ENCODE measurements at places on chromosomes 1 and 21.

- no peaks in the 10 kb centered on the region for H3K36me3 ChIP-seq
- no peak for DNase-seq
- no peak overlapping the region for H3K27ac ChIP-seq
- H3K4me1 ChIP-seq, result no peaks in the 10 kb centered on the region
- no peaks in the 10 kb centered on the region for H3K27me3 ChIP-seq
Measured at GRCh38 chr1:244361764-244362473, 89.8 kb downstream of the ADSS2 start.

- H3K4me3 ChIP-seq, result no peak overlapping the region
- no peak for DNase-seq
- H3K4me1 ChIP-seq, result no peaks in the 10 kb centered on the region
- peaks cover 5% of the 10 kb centered on the region for H3K36me3 ChIP-seq
Measured at GRCh38 chr1:6859415-6860343, 74.4 kb downstream of the CAMTA1 start.

DNA sequence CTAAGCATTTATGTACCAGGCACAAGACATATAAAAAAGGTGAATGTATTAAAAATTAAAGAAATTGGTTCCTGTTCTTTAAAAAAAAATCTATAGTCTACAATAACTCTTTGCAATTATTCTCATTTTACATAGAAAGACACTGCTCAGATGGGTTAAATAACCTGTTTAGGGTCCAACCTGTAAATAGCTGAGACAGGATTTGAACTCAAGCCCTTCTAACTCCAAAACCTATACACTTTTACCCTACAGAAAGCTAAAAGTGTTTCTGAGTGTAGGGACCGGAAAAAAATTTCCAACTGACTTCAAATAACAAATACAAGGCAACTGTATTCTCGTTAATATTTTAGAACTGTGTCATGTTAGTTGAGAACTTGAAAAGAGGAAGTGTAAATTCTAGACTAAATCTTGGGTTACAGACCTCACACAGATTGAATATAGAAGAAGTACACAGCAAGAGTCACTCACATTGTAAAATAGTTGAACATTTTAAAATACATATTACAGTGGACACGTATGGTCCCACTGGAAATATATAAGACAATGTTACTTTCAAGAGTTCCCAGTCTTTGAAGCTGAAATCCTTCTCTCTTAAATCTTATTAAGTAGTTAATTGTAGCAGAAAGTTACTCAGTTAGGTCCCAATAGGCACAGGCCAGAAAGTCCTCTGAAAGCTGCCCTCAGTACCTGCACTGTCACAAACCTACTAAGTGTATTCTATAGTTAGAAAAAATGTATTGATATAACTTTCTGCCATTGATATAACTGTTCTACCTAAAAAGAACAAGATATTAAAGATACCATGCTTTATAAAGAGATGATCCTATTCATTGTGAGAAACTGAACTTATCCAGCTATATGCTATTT is 7.3 kb downstream of the EDEM3 start:
- peak overlapping the region; percentile 62 for H3K27ac ChIP-seq
- H3K36me3 ChIP-seq, result no peaks in the 10 kb centered on the region
- no peak for DNase-seq
- H3K27me3 ChIP-seq, result no peaks in the 10 kb centered on the region

DNA sequence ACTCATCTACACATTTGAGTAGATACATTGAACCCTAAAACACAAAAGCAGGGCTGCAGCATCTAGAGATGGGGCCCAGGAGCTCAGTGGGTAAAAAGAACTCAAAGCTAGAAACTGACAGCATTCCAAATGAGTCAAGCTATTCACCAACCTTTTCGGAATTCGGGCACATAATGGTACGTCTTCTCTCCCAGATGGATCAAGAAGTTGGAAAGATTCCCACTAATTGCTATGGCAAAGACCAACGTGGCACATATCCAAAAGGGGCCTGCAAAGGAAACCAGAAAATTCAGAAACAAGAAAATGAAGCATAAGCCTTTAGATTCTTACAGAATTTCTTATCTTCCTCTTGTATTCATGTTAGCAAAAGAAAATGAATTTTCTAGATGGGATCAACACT is 18.4 kb downstream of the YIPF1 start:
- H3K27me3 ChIP-seq, result no peaks in the 10 kb centered on the region
- peaks cover 41% of the 10 kb centered on the region for H3K36me3 ChIP-seq
- H3K4me1 ChIP-seq, result no peaks in the 10 kb centered on the region

GRCh38 chr1:81287411-81288080 is 513.2 kb upstream of the ADGRL2 start:
- H3K27me3 ChIP-seq, result no peaks in the 10 kb centered on the region
- H3K4me1 ChIP-seq, result no peaks in the 10 kb centered on the region
- H3K27ac ChIP-seq, result no peak overlapping the region
- DNase-seq, result no peak
- no peak overlapping the region for H3K4me3 ChIP-seq
- no peaks in the 10 kb centered on the region for H3K36me3 ChIP-seq

- H3K36me3 ChIP-seq, result peaks cover 2% of the 10 kb centered on the region
- H3K27me3 ChIP-seq, result no peaks in the 10 kb centered on the region
- H3K27ac ChIP-seq, result no peak overlapping the region
- H3K4me1 ChIP-seq, result peaks cover 13% of the 10 kb centered on the region
- DNase-seq, result no peak
- no peak overlapping the region for H3K4me3 ChIP-seq
Measured at GRCh38 chr1:110003747-110004428, 19.3 kb downstream of the AHCYL1 start.

- peaks cover 48% of the 10 kb centered on the region for H3K4me1 ChIP-seq
- peak overlapping the region; percentile 80 for H3K27ac ChIP-seq
- H3K27me3 ChIP-seq, result no peaks in the 10 kb centered on the region
- H3K36me3 ChIP-seq, result no peaks in the 10 kb centered on the region
Measured at GRCh38 chr1:2413495-2414296, 1.3 kb upstream of the PEX10 start.

DNA sequence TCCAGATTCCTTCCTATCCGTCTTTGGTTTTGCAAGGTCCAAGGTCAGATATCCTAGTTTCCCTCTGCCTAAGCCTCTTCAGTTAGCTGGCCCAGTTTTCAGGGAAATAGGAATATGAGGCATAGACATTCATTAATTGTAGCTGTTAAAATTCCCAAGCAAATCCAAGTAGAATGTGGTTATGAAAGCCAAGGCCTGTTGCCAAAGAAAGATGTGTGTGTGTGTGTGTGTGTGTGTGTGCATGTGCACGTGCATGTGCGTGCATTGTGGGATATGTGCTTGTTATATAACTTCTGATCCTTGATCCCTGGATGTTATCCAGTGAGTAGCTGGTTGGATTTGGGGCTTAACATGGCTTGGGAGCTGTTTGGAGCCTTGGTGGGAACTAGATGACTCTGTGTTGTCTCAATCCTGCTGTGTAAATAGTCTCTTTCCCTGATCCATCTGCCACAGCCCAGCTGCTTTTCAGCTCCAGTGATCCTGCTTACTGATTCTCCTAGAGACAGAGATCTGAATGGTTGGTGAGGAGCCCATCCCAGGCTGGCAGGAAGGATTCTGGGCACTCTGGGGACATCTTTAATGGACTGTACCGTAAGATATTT is 70.6 kb upstream of the GCLM start:
- no peak overlapping the region for H3K27ac ChIP-seq
- H3K27me3 ChIP-seq, result no peaks in the 10 kb centered on the region
- H3K4me1 ChIP-seq, result no peaks in the 10 kb centered on the region
- H3K36me3 ChIP-seq, result no peaks in the 10 kb centered on the region

- no peak overlapping the region for H3K27ac ChIP-seq
- peaks cover 6% of the 10 kb centered on the region for H3K4me1 ChIP-seq
- H3K27me3 ChIP-seq, result no peaks in the 10 kb centered on the region
- H3K36me3 ChIP-seq, result no peaks in the 10 kb centered on the region
- H3K4me3 ChIP-seq, result no peak overlapping the region
Measured at GRCh38 chr1:89815611-89816010, 5.2 kb upstream of the LRRC8D start.

DNA sequence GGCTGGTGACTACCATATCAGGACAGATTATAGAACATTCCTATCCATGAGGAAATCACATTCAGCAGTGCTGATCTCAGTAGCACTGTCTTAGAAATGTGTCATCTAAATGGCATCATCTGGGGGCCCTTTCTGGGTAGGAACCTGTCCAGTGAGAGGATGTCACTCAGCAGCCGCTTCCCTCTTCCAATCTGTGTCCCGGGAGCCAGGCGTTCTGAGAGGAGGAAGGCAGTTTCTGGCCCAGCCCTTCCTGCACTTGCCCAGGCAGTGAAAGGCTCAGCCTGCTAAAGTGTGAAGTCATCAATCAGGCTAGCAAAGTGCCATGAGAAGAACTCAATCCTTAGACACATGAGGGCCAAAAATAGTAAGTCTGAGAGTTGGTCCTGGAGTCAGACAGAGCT is 25.6 kb downstream of the RAB4A start:
- H3K4me1 ChIP-seq, result no peaks in the 10 kb centered on the region
- no peak for DNase-seq
- no peaks in the 10 kb centered on the region for H3K27me3 ChIP-seq
- no peak overlapping the region for H3K4me3 ChIP-seq
- peaks cover 42% of the 10 kb centered on the region for H3K36me3 ChIP-seq

GRCh38 chr1:89528382-89528780 is 3.8 kb downstream of the LRRC8B start:
- H3K4me3 ChIP-seq, result no peak overlapping the region
- H3K36me3 ChIP-seq, result no peaks in the 10 kb centered on the region
- no peaks in the 10 kb centered on the region for H3K27me3 ChIP-seq
- DNase-seq, result no peak
- no peak overlapping the region for H3K27ac ChIP-seq

GRCh38 chr1:97824200-97824599 is 96.6 kb downstream of the DPYD start:
- no peaks in the 10 kb centered on the region for H3K4me1 ChIP-seq
- no peaks in the 10 kb centered on the region for H3K27me3 ChIP-seq
- DNase-seq, result no peak
- no peak overlapping the region for H3K27ac ChIP-seq
- H3K36me3 ChIP-seq, result no peaks in the 10 kb centered on the region
- H3K4me3 ChIP-seq, result no peak overlapping the region

GRCh38 chr1:226827458-226827857 is 43.0 kb upstream of the PSEN2 start:
- peak overlapping the region; percentile 45 for H3K27ac ChIP-seq
- DNase-seq, result no peak
- no peak overlapping the region for H3K4me3 ChIP-seq
- no peaks in the 10 kb centered on the region for H3K27me3 ChIP-seq

DNA sequence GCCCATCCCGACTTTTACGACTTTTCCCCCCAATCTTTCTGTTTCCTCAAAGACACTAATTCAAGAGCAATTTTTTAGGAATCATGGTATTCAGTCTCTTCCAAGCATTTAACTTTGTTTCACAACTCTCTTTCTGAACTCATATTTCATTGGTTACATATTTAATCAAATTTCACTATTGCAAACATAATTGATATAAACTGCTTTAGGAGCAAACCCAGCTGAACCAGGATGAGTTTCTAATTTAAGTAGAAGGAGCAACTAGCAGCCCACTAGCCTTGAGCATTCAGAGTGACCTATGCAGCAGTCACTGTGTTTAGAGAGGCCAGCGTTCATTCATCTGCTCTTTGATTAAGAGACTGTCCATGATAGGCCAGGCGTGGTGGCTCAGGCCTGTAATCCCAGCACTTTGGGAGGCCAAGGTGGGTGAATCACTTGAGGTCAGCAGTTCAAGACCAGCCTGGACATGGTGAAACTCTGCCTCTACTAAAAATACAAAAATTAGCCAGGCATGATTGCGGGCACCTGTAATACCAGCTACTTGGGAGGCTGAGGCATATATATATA is 1.8 kb downstream of the CELA2B start:
- no peaks in the 10 kb centered on the region for H3K4me1 ChIP-seq
- no peak for DNase-seq
- no peak overlapping the region for H3K4me3 ChIP-seq
- no peaks in the 10 kb centered on the region for H3K36me3 ChIP-seq
- H3K27ac ChIP-seq, result no peak overlapping the region

Data from effector memory CD4-positive, alpha-beta T cell (primary cell).